ENCODE measurements at places on chromosomes 5 and 9.

DNA sequence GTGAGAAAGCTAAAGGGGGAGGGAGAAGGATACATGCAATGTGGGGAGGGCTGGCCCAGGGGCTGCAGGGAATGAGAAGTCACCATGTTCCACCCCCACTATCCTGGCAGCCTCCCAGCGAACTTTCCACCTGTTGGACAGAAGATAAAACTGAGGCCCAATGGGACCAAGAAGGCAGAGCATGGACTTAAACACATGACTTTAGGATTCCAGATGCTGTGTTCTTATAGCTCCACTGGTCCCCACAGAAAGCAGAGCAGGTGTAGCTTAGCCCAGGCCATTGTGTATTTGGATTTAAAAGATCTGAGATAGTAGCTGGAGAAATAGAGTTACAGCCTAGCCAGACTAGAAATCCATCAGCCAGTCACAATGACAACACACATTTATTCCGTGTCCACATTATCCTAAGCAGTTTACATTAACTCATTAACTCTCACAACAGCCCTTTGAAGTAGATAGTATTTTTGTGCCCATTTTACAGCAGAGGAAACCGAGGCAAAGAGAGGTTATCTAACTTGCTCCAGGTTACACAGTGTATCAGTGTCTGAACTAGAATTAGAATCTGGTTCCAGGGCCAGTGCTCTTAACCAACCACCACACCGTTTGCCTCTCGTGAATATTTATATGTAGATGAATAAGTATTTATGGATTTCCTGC lies 121.0 kb downstream of the RGS3 start:
- DNase-seq = no peak

DNA sequence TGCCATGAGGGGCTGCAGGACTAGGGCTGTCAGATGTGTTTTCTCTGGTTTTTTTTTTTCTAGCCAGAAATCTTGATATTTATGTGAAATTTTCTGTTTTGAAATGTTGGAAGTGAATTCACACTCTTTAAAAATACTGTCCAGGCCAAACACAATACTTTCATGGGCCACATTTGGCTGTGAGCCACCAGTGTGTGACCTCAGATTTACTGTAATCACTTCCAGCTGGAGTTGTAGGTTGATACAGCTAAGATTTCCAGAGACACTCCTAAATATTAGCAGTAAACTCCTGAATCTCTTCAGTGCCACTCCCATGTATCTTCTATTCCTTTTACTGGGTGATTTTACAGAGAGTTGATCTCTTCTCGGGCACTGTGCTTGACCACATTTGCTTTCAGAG lies 92.2 kb upstream of the CKMT2 start:
- DNase-seq = no peak

DNA sequence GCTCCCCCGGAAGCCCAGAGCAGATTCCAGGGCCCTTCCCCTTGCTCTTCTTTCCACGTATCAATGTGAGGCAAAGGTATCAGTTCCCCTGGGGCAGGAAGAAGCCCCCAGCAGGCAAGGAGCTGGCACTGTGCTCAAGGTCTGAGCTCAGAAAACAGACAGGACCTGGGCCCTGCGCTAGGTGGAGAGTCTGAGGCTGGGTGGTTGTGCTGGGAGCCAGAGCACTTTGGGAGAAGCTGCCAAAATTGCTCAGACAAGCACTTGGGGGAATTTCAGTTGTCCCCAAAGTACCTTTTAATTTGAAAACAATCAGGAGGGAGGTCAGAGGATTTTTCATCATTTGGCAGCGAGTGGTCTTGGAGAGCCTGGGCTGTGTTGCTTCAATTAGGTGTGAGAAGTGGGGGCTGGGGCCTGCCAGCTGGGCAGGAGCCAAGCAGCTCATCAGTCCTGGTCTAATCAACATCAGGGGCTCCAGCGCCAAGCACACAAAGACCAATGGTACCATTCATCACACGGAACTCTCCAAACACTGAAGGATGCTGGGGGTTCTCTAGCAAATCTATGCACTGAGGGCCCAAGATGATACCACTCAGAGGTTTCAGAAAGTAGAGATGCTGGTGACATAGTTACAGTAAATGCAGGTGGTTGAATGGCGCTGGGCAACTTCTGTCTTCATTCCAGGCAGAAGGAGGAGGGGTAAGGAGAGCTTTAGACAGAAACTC lies 176.5 kb downstream of the SNX18 start:
- DNase-seq = no peak

DNA sequence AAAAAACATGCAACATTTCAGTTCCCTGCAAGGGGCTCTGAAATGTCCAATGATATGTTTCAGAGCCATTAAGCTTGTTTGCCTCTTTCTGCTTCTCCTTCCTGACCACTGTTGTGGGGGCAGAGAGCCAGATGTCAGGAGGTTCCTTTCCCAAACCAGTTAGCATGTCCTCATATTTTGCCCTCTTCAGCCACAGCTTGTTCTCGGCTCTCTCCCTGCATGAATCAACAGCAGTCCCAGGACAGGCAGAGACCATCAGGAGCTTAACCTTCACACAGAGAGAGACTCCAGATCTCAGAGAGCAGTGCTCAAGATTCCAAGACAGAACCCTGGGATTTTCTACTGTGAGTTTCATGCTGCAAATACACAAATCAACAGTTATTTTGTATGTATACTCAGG lies 218.5 kb downstream of the COMMD10 start:
- DNase-seq = no peak

GRCh38 chr5:150401376-150402228 lies 11.1 kb downstream of the CD74 start:
- DNase-seq = no peak

- DNase-seq = no peak
Observed at GRCh38 chr5:132546108-132546507, 2.8 kb upstream of the IL5 start.

DNA sequence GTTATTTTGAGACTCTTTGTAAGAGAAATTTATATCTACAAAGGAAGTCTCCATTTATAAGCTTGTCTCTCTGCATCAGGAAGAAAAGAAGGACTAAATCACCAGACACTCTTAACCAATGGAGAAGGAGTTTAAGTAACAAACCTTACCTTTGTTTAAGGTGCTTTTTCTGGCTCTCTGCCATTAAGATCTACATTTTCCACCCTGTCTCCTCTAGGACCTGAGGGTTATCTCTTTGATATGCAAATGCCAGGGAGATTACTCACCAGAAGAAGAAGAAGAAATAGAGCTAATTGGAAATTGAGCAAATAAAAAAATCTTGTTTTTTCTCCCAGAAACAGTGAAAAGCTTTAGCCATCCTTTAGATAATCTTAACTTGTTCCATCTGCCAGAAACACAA lies 60.9 kb downstream of the CDKN2A start:
- no peak for DNase-seq

DNA sequence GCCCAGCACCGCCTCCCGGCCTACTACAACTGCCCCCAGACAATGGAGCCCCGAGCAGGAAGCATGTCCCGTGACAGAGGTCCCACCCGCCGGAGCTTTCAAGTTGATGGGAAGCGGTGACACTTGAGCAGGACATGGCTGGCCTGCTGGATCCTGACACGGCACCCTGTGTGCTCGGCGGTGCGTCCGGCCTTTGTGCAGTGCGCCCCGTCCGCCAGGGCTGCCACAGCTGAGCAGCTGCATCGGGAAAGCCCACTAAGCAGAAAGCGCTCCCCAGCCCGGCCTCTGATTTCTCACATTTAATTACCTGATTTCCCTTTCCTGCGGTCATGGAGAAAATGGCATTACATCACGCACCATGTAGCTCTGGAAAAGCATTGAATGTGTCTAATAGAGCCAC lies 611.9 kb downstream of the IRX1 start:
- no peak for DNase-seq

DNA sequence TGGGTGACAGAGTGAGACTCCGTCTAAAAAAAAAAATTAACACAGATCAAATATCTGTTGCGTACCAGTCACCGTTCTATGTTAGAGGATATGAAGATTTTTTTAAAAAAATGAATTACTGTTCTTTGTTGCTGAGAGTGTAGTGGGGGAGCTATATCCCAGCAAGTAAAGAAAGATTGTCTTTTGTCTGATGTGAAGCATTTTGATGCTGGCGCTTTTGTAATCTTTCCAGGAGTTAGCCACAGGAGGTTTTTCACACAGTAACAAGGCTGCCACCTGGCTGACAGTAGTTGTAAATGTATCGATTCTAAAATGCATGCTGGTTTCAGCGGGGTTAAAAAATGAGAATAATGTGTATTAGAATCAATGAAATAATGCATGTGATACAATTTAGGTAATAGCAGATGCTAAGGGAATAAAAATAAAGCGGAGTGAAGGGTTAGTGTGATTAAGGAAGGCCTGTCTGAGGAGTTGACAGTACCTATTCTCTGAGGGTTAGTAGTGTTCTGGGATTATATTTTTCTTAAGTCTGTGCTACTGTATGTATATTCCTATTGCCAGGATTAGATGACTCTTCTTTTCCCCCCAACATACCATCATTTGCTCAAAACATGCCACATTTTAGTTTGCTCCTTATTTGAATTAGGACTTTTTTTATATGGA lies 3.4 kb downstream of the LMNB1 start:
- DNase-seq = no peak

- no peak for DNase-seq
Observed at GRCh38 chr5:362978-363765, 41.7 kb downstream of the AHRR start.

DNA sequence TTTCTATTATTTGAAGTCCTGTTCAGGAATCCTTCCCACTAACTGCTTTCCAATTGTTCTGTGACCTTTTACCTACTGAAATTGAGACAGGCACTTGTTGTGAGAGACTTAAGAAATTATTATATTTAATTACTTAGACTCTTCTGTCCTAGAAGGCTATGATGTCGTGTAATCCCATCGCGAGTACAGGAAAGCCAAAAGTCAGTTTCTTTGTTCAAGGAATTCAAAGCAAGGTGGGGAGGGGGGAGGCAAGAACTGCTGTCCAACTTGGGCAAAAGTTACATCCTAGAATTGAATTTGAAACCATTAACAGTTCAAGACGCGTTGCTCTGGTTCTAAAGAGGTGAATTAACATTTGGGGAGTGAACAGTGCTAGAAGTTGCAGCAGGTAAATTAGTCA lies 17.9 kb downstream of the NDUFA8 start:
- DNase-seq = no peak

DNA sequence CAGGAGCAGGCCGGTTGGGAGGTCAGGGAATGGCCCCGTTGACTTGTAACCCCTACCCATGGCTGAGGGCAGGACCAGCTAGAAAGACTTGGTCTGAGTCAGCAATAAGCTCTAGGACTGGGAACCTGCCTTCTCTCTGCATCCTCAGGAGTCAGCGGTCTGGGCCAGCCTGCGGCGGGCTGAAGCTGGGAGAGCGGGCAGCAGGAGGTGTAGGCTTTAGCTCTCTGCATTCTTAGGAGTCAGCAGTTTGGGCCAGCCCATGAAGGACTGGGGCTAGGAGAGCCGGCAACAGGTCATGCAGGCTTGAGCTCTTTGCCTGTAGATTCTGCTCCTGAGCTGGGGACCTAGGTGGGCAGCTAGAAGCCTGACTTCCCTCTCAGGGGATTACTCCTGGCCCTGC lies 6.4 kb upstream of the SMIM32 start:
- no peak for DNase-seq

- DNase-seq = no peak
Observed at GRCh38 chr9:101027733-101028345, 688 bp upstream of the PLPPR1 start.

DNA sequence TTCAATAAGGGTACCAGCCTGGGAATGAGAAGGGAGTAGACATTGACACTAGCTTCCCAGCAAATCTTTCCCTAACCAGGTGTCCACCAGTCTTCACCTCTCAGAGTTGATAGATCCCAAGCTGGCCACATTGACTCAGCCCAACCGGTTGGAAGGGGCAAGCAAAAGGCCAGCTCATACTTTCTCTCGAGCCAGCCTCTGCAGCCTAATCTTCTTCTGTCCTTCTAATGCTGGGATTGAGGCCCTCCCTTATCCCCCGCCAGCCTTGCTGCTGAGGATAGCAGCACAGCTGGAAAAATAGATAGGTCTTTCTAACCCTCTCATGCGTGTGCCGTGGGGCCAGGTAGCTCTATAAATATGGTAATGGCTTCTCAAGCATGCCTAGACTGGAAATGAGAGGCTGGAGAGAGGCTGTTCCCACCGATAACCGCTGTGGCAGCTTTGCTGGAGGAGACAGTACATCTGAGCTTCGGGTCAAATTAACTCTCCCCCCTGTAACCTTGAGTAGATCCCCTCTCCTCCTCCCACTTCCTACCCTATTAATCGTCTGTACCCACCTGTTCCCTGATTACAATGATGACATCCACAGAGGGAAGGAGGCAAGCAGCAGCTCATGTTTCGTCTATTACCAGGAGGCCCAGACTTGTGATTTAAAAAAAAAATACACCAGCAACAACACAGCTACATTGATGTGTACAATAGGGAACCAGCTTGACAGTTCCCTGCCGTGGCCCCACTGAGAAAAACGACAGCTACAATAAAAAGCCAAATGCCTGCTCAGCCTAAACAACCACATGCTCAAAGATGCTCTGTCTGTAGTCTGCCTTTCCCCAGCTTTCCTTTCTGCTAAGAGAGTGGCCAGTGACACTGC lies 219.9 kb upstream of the BRINP1 start:
- no peak for DNase-seq

DNA sequence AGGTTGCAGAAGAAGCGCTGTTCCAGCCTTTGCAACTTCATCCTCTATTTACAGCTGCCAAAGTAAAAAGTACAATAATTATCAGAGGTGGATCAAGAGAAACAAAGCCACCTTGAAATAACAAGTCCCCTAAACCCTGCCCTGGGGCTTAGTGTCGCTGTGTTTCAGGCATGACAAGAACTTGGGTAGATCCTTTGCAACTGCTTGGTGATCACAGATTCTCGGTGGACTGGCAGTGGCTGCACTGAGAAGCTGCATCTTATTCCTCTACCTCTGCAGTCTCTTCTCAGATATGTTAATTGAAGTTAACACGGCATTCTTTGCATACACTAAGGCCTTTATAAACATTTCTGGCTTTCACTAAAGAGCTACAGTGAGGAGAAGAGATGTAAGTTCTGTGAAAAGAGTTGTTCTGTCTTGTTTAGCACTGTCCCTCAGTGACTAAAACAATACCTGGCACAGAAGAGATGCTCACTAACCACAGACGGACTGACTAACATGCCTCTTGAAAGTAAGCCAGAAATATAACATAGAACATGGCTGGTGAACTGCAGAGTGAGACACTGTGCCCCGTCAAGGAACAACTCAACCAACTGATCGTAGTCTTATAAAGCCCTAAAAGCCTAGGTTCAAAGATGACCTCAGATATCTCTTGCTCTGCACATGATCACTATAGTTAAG lies 144.2 kb downstream of the MLLT3 start:
- DNase-seq = no peak

DNA sequence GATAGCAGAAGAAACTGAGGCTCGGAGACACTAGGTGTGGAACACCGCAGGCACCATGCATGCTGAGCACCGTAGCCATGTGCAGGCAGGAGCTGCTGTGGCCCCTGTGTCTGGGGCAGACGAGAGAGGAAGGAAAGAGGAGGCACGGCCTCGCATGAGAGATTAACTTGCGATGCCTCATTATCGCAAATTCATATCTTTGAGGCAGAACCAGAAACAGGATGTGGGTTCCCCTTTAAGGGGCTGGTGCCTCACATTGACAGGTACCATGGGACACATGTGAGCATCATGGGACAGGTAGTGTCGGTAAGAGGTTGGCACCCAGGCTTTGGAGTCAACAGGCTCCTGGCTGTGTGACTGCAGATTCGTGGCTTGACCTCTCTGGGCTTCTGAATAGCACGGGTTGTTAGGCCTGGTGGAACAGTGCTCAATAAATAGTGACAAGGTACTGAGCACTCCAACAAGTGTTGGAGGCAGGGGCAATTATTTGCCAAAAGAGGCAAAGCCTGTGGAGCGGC lies 40.8 kb downstream of the NAIF1 start:
- peak; percentile 45 for DNase-seq

GRCh38 chr5:88808153-88808552 lies 74.8 kb downstream of the MEF2C start:
- DNase-seq = no peak

- no peak for DNase-seq
Observed at GRCh38 chr5:108669462-108669861, 78.2 kb upstream of the FER start.

Data from esophagus squamous epithelium (tissue), 5 donors.